Type B pancreatic cell (in vitro differentiated cells): ENCODE measurements at places on chromosomes 3 and 15.

GRCh38 chr3:98519351-98519750 is 3.4 kb downstream of the CLDND1 start:
- no peak for DNase-seq

- DNase-seq = no peak
Observed at GRCh38 chr3:171783626-171784025, 26.7 kb downstream of the PLD1 start.

DNA sequence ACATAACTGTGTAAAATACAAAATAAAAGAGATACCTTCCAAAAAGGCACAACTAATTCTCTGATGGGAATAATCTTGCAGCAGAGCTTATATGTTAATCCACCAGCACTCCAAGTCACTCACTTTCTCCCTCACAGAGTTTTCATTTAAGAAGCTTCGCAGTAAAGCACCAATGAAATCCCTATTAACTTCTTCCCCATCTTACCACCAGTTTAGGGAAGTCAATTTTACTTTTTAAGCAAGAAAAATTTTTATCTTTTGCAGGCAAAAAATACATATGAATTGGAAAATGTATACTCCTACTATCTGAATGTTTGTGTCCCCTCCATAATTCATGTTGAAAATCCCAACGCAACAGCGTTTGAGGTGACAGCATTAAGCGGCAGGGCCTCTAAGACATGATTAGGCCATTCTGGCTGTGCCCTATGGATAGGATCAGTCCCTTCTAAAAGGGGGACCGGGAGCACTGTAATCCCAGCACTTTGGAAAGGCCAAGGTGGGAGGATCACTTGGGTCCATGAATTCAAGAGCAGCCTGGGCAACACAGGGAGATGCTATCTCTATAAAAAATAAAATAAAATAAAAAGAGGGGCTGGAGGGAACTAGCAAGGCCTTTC is 435.8 kb downstream of the SHQ1 start:
- DNase-seq = no peak

- no peak for DNase-seq
Observed at GRCh38 chr3:30743641-30744317, 137.4 kb downstream of the TGFBR2 start.

- DNase-seq = no peak
Observed at GRCh38 chr3:66985336-66985920, 12.7 kb upstream of the KBTBD8 start.
